Germinal center (tissue), 1 donor: ENCODE measurements at places on chromosomes 13 and 19.
A peak's percentile ranks its signal among the peaks of the same experiment; 100 is the strongest.

- no peak for DNase-seq
Observed at GRCh38 chr13:73715911-73716510, 418.2 kb downstream of the KLF12 start.

DNA sequence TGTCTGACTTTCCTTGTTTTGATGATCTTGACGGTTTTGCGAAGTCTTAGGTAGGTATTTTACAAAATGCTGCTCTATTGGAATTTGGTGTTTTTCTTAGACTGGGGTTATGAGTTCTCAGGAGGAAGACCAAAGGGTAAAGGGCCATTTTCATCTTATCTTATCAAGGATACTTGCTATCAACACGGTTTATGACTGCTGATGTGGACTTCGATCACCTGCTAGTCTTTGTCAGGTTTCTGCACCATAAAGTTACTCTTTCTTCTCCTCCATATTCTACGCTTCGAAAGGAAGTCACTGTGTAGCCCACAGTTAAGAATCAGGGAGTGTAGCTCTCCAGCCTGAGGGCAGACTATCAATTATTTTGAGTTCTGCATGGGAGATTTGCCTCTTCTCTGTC, 7.4 kb upstream of the CEBPG start:
- no peak for DNase-seq

DNA sequence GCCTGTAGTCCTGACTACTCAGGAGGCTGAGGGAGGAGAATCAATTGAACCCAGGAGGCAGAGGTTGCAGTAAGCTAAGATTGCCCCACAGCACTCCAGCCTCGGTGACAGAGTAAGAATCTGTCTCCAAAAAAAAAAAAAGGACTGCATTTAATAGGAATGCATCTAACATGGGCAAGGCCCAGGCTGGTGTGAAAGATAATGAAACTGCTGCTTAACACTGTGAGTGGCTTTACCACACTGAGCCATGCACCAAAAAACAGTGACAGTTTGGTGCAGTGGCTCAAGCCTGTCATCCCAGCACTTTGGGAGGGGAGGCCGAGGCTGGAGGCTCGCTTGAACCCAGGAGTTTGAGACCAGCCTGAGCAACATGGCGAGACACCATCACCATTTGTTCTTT, 8.6 kb downstream of the GTF2F1 start:
- no peak for DNase-seq

- DNase-seq, result no peak
Observed at GRCh38 chr19:38731654-38732301, 12.5 kb downstream of the CAPN12 start.

DNA sequence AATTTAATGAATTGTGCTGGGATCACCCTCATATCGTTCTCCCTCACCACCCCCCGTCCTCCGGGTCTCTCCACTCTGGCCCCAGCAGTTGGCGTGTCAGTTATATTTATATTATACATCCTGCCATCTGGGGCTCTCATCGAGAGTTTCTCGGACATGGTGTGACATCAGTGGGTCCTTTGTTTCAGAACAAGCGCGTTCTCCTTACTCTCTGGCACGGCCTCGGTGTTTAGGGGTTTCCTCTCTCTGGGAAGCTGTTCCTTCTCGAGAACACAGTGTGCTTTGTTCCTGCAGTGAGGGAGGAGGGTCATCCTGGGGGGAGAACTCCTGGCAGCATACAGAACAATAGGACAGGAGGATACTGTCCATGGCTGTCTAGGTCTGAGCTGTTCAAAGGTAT, 9.8 kb upstream of the MCF2L start:
- no peak for DNase-seq

- DNase-seq, result no peak
Observed at GRCh38 chr13:101417043-101417406, 717 bp upstream of the NALCN start.

- DNase-seq, result no peak
Observed at GRCh38 chr13:71118779-71119364, 748.1 kb downstream of the DACH1 start.

- no peak for DNase-seq
Observed at GRCh38 chr13:105297839-105298238, 1237.6 kb downstream of the EFNB2 start.

GRCh38 chr13:79458436-79458835, 22.5 kb upstream of the NDFIP2 start:
- no peak for DNase-seq

DNA sequence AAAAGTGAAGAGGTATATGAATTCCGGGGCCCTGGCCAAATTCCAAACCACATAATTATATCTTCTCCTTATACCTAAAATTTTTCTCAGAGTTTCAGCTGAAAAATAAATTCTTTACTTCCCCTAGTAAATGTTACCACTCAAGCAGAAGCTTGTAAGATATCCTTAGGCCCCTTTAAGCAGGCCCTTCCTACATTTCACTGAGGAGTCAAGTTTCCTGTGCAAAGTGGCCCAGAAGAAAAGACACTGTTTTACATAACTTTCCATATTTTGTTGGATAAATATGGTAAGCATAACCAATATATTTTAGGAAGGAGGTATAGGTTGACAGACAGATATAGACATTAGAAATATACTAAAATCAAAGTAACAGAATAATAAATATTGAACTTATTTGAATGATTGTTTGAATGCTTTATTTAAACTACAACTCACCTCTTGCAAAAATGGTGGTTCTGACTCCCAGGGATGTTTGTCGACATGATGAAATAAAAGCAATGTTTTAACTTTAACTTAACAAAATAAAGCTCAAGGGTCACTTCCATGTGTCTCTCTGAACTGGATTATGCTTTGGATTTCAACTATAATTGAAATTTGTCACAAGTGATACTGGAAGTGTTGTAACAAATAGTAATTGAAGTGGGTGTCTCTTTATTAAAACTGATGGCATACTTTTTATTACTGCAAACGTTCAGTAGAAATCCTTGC, 141.2 kb downstream of the SPRY2 start:
- no peak for DNase-seq

DNA sequence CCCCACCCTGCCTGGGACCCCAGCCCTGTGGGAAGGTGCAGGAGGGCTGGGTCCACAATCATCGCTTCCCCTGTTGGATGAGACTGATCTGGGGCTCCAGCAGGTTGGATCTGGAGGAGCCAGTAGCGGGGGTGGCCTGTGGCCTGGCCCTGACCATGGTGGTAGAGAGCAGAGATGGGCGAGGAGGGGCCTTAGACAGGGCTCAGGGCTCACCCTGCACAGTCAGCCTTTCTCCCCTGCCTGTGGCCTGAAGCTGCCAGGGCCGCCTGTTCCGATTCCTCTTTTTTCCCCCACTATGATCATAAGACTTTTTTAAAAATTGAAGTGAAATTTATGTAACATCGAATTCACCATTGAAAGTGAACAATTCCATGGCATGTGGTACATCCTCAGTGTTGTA, 18.2 kb downstream of the SIN3B start:
- DNase-seq, result no peak

GRCh38 chr19:19900729-19901444, at the start of gene ZNF93:
Gene ZNF93, plus strand, starts transcription at chr19:19900946. Its CDS starts 143 bp downstream, at chr19:19901089.
- DNase-seq, result peak; percentile 96

- no peak for DNase-seq
Observed at GRCh38 chr19:11450570-11451326, 15.3 kb downstream of the PRKCSH start.

DNA sequence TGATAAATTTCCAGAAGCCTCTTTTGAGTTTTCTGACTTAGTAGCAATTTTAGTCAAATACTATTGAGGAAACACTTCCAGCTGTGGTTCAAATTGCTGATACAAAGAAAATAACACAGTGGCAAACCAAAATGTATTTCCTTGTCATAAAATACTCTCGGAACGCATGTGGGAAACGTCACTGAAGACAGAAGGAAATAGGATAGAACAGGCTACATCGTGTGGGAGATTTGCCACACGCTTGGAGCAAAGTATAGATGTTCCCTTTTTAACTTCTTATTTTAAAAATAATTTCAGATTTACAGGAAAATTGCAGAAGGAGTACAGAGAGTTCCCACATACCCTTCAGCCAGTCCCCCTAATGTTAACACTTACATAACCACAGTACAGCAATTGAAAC, 88.8 kb downstream of the ING1 start:
- no peak for DNase-seq

- peak; percentile 47 for DNase-seq
Observed at GRCh38 chr19:4539693-4540581, at the start of gene LRG1. Gene LRG1, minus strand, starts transcription at chr19:4540036. Its CDS starts 23 bp downstream, at chr19:4540013.
